Muscle of leg (tissue), 16 donors: ENCODE measurements at places on chromosomes 12 and 14. TPM values are rescaled to one million over a fixed set of nuclear protein-coding genes. Genes with fewer than 3 reads are reported as not detected.

LRR1 gene
- total RNA-seq = 8.9 TPM

ZNF219 gene
- total RNA-seq = 7.6 TPM

CAPRIN2 gene
- total RNA-seq = 20.3 TPM

GUCY2C gene
- total RNA-seq = not detected

RAD9B gene
- 3.5 TPM for total RNA-seq

DEPDC4 gene
- total RNA-seq = 1.6 TPM
